ENCODE measurements at places on chromosomes 16 and 17. TPM values are rescaled to one million over a fixed set of nuclear protein-coding genes. Genes with fewer than 3 reads are reported as not detected.

DNA sequence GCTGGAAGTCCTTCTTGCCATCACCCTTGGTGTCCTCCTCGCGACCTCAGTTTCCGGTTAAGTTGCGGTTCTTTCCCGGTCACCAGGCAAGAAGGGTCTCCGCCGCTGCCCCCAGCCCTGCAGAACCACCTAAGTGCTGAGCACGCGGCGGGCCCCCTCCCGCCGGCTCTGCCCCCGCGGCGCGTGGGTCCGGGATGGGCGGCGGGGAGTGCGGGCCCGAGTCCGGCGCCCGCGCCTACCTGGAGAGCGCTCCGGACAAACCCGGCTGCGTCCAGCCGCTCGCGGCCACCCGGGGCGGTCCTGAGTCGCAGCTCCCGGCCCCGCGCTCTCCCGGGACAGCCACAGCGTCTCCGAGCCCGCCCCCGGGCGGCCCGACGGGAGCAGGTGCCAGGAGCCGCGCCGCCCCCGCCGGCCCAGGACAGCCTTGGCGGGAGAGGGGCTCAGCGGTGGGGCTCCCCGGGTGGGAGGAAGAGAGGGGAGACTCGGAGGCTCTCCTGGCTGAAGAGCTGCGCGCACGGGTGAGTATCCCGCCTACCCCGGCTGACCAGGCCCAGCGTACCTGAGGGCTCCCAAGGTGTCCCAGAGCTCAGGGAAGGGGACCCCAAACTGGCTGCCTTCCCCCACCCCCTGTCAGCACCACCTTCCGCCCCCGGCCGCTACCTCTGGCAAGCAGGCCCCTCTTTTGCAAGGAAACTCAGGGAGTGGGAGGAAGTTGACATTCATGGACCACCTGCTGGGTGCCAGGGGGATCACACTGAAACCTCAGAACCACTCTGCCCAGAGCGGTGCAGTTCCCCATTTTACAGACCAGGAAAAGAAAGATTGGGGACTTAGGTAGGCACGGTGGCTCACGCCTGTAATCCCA is 22.2 kb upstream of the C17orf113 start:
- DNase-seq, result no peak

MYO15A gene
- polyA plus RNA-seq, result 0.74 TPM

GRCh38 chr16:31074814-31075183 is 577 bp downstream of the ZNF646 start:
- DNase-seq, result no peak

SLC16A11 gene
- polyA plus RNA-seq, result 1.9 TPM

CXCL16 gene
- 11.5 TPM for polyA plus RNA-seq

DNA sequence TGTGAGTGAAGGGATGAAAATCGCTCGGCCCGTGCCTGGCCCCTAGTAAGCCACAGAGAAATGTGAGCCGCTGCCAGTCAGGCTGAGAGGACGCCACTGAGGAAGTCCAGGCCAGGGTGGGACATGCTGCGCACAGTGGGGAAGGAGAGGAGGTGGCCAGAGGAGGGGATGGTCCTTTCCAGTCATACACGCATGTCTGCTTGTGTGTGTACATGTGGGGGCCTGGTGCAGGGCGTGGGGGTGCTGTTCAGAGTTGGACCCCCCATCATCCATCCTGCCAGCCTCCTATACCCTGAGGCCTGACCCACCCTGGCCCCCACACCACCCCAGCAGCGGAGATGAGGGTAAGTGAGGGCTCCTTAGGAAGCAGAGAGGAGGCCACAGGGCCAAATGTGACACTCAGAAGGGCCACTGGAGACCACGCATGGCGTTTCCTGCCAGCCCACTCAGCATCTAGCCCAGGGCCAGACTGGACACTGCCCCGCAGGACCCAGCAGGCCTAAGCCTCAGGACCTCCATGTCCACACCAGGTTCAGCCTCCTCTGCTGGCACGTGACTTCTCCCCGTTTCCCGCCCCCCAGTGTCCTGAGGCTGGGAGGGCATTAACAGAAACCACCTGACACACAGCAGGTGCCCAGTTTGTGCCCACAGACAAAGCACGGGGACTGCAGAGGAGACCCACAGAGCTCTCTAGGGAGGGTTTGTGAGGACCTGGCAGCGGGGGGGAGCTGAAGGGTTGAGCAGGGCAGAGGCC is 7.0 kb downstream of the DOC2A start:
- peak; percentile 58 for DNase-seq

KCNH6 gene
- polyA plus RNA-seq, result not detected

DNA sequence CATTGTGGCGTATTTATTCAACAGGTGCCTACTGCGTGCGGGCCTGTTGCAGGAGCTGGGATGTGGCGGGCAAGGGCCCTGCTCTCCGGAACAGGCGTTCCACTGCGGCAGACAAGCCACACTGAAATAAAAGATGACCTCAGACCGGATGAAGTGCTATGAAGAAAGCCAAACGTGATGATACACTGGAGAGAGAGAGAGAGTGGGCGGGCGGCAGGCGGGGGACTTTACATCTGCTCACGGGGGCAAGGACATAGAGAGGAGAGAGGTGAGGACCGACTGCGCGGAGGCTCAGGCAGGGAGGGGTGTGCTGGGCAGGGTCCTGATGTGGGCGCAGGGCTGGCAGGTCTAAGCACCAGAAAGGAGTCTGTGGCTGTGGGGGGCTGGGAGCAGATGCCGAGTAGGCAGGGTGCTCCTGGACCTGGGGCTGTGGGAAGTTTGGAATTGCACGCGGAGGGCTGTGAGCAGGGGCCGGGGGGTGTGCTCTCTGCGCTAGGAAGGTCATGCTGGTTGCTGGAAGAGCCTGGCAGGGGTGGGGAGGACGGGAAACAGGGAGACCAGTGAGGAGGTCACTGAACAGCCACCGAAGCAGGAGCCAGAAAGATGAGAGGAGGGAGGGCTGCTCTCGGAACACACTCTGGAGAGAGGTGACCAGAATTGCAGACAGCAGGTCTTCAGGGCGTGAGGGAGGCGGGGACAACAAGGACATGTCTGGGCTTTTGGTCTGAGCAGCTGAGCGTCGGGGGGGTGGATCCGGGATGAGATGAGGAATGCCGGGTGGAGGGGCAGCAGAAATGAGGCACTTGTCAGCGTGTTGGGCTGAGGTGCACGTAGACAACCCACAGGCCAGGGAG is 9.9 kb downstream of the MXRA7 start:
- no peak for DNase-seq

KRT33A gene
- not detected for polyA plus RNA-seq

- DNase-seq, result peak; percentile 89
These were observed 801 bp downstream of the VPS35 start for GRCh38 chr16:46688101-46688653.

GRCh38 chr16:60271025-60271771 is 1537.1 kb upstream of the GOT2 start:
- no peak for DNase-seq

ACOX1 gene
- 9.8 TPM for polyA plus RNA-seq

HOXB8 gene
- polyA plus RNA-seq, result 0.14 TPM

DNA sequence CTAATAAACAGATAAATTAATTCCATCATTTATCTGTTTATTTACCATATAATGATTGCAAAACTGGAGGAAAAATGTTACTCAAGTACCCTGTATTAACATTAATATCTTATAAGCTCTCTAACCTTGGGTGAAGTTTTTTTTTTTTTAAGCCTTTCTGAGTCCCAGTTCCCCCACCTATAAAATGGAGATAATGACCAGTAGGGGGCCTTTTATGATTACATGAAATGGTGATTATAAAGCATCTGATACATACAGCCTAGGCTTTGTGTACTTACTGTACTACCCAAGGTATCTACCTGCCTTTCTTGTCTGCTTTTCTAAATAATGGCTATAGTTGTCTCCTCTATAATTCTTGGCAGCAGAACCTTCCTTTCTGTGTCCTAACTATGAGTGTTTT is 22.6 kb downstream of the LRRC36 start:
- no peak for DNase-seq

GRCh38 chr16:86994651-86995171 is 322.5 kb downstream of the C16orf95 start:
- DNase-seq, result no peak

AGRP gene
- 0.22 TPM for polyA plus RNA-seq

TMIGD1 gene
- polyA plus RNA-seq, result not detected

CDR2 gene
- 9.8 TPM for polyA plus RNA-seq

SPNS3 gene
- 2.8 TPM for polyA plus RNA-seq

CHRNE gene
- 1.2 TPM for polyA plus RNA-seq

C17orf113 gene
- 0.51 TPM for polyA plus RNA-seq

- DNase-seq, result no peak
These were observed 121.3 kb upstream of the PLCG2 start for GRCh38 chr16:81657781-81658180.

DNA sequence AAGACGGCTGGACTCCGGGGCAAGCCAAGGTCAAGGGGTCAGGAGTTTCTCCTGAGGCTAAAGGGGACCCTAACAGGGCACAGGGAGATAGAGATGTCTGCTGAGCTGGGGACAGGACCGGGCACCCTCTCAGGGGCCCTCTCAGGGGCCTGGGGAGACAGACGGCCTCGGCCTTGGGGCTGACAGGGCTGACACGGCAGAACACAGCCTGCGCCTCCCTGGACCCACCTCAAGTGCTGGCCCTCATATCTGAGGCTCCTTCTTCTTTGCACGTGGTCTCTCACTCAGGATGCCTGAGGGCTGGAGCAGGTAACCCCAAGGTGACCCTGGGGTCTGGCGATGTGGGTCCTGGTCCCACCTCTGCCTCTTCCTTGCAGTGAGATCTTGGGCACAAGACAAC is 186.9 kb upstream of the TNRC6C start:
- DNase-seq, result no peak

TRIM72 gene
- polyA plus RNA-seq, result 0.15 TPM

GRCh38 chr16:54422159-54422558 is 135.6 kb upstream of the IRX3 start:
- no peak for DNase-seq

- peak; percentile 81 for DNase-seq
These were observed 6.6 kb upstream of the BMERB1 start for GRCh38 chr16:15427648-15428239.

MMP2 gene
- 10.5 TPM for polyA plus RNA-seq

MAF gene
- 14.8 TPM for polyA plus RNA-seq

DNA sequence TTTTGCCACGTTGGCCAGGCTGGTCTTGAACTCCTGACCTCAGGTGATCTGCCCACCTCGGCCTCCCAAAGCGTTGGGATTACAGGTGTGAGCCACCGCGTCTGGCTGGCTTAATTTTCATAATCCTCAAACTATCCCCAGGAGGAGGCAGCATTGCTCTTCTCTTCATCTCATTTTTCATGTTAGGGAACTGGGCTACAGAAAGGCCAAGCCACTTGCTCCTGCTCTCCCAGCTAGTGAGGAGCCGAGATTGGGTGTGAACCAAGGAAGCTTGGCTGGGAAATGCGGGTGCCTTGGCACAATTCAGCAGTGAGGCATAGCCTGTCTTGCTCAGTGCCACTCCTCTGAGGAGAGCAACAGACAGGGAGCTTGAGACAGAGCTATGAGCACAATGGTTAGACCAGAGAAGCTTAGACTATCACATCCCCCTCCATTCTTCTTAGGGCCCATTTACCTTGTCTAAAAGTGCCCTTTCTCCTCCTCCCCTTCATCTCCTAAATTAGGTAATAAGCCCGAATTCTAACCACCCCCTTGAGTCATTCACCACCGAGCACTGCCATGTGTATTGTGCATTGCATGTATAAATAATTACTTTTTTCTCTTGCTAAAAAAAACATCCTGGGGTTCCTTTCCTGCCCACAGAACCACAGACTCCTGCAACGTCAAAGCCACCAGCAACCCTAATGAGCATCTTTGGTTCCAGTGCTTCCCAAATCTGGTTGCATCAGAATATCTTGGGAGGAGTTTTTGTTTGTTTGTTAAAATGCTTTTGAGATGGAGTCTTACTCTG is 20.0 kb upstream of the KIF19 start:
- DNase-seq, result no peak

- peak; percentile 64 for DNase-seq
These were observed 1.5 kb downstream of the MYBBP1A start for GRCh38 chr17:4553669-4554068.

DNA sequence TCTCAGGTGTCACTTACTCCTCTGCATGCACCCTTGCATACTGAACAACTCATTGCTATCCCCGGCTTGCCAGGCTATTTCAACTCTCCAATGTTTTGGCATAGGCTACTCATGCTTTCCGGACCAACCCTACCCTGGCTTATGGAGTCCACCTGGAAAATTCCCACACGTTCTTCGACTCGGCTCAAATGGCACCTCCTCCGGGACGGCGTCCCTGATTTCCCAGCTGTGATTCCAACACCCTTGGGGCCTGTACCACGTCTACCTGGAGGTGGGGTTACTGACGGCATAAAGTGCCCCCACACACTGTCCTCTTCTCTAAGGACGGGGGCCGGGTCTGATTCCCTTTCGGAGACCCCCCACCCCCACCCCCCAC is 498 bp downstream of the SMYD4 start:
- DNase-seq, result no peak

GRCh38 chr16:14539156-14539555 is 90.9 kb downstream of the PARN start:
- DNase-seq, result no peak

ACAP1 gene
- polyA plus RNA-seq, result 266 TPM

All from spleen (tissue), 13 donors.